ENCODE measurements at places on chromosomes 12 and 14. TPM values are rescaled to one million over a fixed set of nuclear protein-coding genes. Genes with fewer than 3 reads are reported as not detected.

PSMB11 gene
- not detected for total RNA-seq

STXBP6 gene
- total RNA-seq = 49.3 TPM

KRT72 gene
- total RNA-seq = 0.10 TPM

DNA sequence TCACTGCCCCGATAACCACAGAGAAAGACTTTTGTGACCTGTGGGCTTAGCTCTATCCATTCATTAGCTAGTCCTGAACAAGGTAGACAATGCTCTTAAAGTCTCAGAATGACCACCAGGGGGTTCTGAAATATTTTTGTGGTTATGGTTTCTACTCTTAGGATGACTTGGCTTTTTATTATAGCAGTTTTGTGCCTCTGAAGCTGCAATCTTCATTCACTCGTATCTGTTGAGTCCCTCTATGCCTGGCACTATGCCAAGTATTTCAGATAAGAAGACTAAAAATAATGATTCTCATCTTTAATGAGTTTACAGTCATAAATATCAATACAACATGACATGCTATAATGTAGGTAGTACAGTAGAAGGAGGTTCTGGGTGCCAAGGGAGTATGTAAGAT, 130.8 kb upstream of the TRHDE start:
- no peak for DNase-seq

GRCh38 chr12:19916974-19917373, 451.4 kb upstream of the PDE3A start:
- no peak for DNase-seq

GRCh38 chr14:64465831-64466554, 694 bp downstream of the AKAP5 start:
- peak; percentile 41 for DNase-seq

DNA sequence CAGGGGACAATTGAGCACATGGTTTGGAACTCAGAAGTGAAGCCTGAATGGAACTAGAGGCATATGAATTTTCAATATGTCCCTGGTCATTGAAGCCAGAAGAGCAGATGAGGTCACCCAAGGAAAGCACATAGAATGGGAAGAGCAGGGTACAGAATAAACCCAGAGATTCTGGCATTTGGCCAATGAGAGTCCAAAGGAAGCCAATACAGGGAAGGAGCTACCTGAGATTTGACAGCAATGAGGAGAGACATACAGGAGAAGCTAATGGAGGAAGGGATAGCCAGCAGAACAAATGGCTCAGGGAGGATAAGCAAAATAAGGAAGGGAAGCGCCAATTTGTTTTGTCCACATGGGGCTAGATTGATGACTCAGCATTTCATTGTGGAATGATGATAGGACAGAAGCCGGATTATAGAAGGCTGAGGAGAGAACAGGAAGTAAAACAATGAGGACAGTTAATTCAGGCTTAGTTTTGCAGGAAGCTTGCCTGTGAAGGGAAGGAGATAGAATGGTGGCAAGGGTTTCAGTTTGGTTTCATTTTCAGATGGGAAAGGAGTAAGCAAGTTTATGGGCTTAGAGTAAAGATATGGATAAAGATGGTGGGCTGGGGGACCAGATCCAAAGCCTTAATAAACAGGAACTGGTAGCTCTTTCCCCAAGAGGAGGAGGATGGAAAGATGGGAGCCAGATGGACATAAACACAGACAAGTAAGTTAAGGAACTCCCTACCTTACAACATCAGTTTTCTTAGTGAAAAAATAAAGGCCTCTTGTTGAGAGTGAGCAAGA, 3.2 kb upstream of the SPTSSA start:
- DNase-seq = no peak
